ENCODE measurements at places on chromosomes 12 and 14. TPM values are rescaled to one million over a fixed set of nuclear protein-coding genes. Genes with fewer than 3 reads are reported as not detected.

DNA sequence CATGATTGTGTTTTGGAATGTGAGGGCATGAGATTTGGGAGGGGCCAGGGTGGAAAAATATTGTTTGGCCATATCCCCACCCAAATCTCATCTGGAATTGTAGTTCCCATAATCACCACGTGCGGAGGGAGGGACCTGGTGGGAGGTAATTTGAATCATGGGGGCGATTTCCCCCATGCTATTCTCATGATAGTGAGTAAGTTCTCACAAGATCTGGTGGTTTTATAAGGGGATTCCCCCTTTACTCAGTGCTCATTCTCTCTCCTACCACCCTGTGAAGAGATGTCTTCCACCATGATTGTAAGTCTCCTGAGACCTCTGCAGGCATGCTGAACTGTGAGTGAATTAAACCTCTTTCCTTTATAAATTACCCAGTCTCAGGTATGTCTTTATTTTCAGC lies 15.7 kb downstream of the OR10P1 start:
- no peak for DNase-seq

DNA sequence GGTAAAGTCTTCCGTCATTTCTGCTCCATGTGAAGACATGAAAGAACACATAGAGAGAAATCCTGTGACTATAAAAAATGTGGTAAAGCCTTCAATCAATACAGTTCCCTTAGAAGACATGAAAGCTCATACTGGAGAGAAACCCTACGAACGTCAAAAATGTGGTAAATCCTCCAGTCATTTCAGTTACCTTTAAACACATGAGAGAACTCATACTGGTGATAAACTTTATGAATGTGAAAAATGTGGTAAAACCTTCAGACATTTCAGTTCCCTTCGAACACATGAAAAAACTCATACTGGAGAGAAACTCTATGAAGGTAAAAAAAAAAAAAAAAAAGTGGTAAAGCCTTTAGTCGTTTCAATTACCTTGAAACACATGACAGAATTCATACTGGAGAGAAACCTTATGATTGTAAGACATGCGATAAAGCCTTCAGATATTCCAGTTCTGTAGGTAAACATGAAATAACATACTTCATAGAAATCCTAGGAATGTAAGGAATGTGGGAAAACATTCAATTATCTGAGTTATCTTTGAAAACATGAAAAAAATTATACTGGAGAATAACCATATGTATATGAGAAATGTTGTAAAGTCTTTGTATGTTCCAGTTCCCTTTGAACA lies 60.4 kb downstream of the MAP4K5 start:
- DNase-seq, result no peak

DNA sequence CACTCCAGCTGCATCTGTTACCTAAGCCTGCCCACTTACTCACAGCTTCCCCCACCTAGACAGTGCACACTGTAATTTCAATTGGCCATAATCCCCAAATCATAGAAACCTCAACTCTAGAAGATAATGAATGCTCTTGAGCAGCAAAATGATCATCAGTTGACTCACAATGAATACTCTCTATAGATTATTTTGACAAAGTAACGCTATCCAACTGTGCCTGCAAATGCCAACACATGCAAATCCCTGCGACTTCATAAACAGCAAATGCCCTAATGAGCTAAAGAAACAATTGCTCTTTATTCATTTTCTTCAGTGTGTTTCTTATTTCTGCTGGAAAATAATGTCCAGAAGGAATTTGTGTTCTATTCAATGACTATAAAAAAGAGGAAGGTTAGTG lies 319.5 kb downstream of the PAWR start:
- no peak for DNase-seq

GRCh38 chr14:27305441-27305945 lies 707.7 kb upstream of the NOVA1 start:
- DNase-seq, result no peak

- DNase-seq, result no peak
Measured at GRCh38 chr14:68210729-68211299, 391.2 kb downstream of the RAD51B start.

DNA sequence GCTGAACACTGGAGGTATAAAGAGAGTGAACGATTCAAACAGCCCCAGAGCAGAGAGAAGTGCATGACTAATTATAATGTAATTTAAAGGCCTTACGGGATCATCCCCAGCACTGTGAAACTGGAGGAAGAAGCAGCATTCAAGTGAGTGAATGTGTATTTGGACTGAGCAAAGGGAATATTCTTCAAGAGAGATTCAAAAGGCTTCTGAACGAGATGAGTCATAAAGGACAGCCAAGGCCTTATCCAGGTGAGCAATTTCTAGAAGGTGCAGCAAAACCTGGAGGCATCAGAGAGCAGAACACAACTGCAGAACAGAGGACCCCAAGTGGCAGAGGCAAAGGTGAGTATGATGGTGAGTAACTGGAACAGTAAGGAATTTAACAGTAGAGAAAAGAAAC lies 127.2 kb downstream of the BCAT1 start:
- DNase-seq, result no peak

- no peak for DNase-seq
Measured at GRCh38 chr12:130097798-130098255, 64.4 kb upstream of the FZD10 start.

DNA sequence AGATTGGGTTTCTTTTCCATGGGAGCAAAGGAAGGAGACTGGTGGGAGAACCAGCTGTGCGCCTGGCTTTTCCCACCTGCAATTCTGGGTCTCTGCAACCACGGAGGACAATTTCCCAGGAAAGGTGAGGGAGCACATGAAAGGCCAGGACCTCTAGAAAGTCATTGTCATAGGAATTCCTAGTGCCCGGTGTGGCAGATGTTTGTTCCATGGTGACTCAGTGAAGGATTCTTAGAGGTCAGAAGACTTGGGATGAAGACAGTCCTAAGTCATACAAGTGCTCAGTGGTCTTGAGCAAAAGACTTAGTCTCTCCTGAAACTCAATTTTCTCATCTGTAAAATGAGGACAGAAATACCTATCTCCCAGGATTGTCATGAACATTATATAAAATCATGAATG lies 51.3 kb downstream of the KCNA5 start:
- no peak for DNase-seq

DNA sequence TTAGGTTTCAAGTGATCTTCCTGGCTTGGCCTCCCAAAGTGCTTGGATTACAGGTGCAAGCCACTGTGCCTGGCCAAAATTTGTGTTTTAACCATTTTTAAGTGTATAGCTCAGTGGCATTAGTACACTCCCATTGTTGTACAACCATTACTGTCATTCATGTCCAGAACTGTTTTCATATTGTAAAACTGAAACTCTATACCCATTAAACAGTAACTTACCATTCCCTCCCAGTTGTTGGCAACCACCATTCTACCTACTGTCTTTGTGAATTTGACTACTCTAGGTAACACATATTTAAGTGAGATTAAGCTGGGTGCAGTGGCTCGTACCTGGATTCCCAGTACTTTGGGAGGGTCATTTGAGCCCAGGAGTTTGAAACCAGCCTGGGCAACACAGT lies 67.3 kb upstream of the KCNH3 start:
- DNase-seq, result no peak

GRCh38 chr12:121861636-121862254 lies 3.1 kb upstream of the HPD start:
- DNase-seq, result no peak

The GLIPR1L1 gene
- total RNA-seq, result not detected

The APAF1 gene
- 29.2 TPM for total RNA-seq

The PLBD1 gene
- 3.5 TPM for total RNA-seq

The ACVRL1 gene
- total RNA-seq, result 0.49 TPM

The GPRC5D gene
- not detected for total RNA-seq

The MMP19 gene
- total RNA-seq, result not detected
